ENCODE measurements at places on chromosomes 5 and 9.

DNA sequence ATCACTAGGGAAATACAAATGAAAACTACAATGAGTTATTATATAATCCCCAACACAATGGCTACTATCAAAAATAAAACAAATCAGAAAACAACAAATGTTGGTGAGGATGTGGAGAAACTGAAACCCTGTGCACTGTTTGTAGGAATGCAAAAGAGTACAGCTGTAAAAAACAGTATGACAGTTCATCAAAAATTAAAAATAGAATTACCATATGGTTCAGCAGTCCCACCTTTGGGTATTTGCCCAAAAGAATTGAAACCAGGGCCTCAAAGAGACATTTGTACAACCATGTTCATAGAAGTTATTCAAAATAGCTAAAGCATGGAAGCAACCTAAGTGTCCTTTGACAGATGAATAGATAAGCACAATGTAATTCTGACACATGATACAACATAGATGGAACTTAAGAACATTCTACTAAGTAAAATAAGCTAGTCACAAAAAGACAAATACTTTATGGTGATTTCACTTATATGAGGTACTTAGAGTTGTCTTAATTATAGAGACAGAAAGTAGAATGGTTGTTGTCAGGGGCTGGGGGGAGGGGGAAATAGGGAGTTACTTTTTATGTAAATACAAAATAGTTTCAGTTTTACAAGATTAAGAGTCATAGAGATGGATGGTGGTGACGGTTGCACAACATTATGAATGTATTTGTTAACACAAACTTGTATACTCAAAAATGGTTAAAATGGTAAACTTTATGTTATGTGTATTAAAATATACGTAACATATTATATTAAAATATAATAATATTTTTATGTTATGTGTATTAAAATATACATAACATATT lies 102.8 kb downstream of the KCTD16 start:
- DNase-seq, result no peak

DNA sequence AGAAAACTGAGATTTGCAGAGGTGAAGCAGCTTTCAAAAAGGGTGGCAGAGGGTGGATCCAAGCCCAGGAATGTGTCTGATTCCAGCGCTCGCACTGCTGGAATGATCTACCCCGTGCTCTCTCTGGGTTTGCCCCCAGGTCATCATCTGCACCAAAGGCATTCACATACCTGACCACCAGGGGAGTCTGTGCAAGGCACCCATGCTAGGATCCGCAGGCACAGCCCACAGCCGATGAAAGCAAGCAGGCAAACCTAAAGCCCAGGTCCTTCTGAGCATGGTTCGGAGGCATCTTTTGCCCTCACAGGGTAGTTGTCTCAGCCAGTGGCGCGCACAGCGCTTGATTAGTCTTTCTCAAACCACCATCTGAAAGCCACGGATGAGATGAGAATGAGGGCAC lies 56.6 kb downstream of the TEK start:
- DNase-seq, result no peak

GRCh38 chr9:27059907-27060306 lies 49.1 kb upstream of the TEK start:
- no peak for DNase-seq

- DNase-seq, result no peak
Observed at GRCh38 chr5:95817430-95817829, 5.1 kb downstream of the GLRX start.

GRCh38 chr5:140236891-140237598 lies 62.1 kb downstream of the CYSTM1 start:
- no peak for DNase-seq

DNA sequence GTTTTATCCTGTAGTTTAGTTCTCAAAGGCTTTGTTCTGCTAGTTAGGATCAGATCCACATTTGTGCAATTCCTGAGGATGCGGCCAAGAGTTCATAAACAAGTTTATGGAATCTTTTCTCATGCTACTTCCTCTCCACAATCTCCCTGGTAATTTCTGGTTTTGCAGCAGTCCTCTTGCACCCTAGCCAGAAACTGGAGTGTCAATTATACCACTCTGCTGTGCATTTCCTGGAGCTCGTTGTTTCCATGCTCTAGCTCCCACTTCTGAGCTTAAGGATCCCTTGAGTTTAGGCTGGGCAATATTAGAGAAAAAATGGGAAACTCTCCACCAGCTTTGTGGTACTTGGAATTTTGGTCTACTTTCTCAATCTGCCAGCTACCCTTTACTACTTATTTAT lies 474.7 kb downstream of the DIRAS2 start:
- no peak for DNase-seq

DNA sequence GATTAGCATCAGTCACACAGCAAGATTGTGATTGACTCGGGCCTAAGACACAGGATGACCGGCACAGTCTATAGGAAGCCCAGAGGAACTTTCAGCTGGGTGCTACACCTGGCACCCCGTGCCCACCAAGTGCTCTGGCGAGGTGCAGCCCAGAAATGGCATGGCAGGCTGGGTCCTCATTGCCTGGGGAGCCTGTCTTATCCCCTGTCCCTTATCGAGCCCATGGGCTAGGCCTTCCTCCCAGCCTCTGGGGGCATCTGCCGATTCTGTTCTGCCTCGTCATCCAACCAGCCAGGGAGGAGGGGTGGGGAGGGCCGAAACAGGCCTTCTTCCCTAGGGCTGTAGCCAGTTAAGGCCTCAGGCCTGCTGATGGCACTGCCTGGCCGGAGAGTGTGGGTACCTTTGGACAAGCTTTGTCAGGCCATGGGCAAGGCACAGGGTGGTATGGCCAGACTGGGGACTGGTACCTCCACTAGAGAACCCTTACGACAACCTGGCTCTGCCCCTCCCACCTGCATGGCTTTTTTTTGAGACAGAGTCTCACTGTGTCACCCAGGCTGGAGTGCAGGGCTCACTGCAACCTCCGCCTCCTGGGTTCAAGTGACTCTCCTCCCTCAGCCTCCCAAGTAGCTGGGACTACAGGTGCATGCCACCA lies 1.6 kb downstream of the GRK6 start:
- no peak for DNase-seq

DNA sequence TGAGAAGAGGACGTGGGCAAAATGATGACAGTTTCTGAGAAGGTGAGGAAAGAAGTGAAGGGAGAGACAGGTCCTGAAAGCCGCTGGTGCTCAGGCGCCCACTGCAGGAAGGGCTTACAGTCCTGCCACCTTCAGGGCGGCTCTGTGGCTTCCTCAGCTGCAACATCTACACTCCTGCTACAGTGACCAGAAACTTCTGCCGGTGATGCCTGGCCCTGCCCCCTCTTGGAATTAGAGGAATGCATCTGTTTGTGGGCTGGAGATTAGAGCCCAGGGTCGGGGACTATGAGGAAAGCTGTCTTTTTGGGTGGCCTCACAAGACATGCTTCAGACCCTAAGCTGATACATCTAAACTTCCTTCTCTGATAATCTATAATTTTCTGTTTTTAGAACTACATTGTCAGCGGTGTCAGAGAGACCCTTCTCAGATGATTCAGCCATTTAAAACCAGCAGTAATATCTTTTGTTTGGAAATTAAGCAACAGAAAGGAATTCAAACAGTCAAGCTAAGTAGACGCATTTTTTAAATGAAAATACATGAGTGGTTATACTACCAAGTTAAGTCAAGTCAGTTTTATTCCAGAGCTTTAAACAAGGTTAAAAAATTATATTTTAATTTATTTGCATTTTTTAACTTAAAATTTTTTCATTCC lies 30.4 kb downstream of the PRDM6 start:
- DNase-seq, result no peak

DNA sequence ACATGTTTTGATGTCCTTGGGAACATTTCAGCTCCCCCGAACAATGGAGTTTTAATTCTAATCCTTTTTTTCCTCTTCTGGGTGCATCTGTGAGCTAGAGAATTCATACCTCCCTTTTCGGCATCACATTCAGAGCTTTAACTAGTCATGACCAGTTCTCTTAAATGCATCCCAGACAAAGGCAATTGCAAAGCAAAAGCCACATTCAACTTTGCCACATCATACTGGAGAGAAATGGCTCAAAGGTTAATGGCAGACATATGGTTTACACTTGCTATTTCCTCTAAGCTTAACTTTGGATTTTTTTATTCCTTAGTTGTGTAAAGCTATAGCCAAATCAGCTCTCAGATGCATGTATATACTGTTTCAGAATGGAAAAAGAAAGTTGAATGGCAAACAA lies 153.3 kb downstream of the ESM1 start:
- DNase-seq, result no peak

DNA sequence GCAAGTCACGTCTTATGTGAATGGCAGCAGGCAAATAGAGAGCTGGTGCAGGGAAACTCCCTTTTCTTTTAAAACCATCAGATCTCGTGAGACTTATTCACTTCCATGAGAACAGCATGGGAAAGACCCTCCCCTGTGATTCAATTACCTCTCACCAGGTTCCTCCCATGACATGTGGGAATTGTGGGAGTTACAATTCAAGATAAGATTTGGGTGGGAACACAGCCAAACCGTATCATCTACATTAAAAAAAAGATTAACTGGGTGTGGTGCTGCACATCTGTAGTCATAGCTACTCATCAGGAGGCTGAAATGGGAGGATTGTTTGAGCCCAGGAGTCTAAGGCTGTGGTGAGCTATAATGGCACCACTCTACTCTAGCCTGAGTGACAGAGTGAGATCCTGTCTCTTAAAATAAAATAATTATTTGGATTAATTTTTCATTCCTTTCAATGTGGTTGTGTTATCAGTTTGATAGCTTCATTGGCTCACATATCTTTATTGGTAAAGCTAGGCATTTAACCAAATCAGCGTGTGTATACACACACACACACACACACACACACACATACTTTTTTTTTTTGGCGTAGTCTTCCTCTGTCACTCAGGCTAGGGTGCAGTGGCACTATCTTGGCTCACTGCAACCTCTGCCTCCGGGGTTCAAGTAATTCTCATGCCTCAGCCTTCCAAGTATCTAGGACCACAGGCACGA lies 21.8 kb downstream of the DENND4C start:
- no peak for DNase-seq

DNA sequence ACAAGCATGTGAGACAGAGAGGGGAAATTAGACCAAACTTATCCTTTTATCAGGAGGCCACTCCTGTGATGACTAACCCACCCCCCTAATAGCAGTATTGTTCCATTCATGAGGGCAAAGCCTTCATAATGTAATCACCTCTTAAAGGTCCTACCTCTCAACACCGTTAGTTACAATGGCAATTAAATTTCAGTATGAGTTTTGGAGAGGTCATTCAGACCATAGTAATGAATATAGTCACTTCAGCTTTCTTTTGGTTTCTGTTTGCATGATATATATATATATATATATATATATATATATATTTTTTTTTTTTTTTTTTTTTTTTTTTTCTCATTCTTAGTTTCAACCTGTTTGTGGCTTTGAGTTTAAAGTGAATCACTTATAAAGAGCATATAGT lies 10.5 kb downstream of the ADGRV1 start:
- no peak for DNase-seq

DNA sequence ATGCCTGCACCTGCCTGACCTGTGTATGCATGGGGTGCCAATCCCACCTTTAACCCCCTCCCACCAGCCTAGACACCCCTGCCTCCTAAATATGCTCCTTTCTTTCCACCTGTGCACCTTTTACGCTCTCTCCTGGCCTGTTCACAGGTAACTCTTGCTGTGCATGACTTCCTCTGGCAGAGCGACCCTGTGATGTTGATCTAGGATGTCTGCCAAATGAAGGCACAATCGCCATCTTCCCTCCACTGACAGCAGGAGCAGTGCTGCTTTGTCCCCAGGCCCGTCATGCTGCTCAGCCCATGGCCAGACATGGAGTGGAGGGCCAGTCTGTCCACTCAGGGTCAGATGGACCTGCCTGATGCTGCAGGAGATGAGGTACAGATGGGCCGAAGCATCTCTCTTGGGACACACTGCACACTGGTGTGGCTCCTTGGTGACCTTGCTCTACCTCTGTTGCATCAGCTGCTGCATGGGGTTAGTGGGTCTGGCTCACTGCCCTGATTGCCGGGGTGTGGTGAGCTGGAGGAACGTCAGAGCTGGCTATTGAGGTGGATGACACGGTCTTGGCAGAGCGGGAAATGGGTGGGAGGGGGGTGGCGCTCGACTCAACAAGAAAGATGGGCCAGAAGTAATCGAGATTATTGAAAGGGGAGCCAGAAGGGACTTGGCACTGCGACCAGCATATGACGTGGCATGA lies 101.7 kb upstream of the PITX1 start:
- no peak for DNase-seq

- no peak for DNase-seq
Observed at GRCh38 chr5:73856997-73857396, 231.0 kb downstream of the ARHGEF28 start.

GRCh38 chr9:129437626-129438323 lies 183.1 kb downstream of the C9orf50 start:
- DNase-seq, result no peak

DNA sequence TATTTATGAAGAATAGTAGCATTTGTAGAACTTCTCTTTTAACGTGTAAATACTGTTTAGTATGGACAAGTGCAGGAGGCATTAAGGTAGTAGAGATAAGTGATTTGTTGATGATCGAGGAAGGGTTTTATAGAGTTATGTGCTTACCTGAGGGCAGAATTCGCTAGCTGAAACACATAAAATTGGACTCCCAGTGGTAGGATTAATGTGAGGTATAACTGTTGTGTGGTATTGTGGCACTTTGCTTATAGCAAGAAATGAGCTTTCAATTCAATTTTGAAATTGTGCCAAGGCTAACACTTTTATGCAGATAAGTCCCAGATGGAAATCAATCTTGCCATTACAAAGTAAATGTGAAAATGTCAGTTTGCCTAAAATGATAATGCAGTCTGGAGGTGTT lies 1.2 kb downstream of the AP3S1 start:
- no peak for DNase-seq

- no peak for DNase-seq
Observed at GRCh38 chr9:68869022-68869421, 144.9 kb downstream of the PRKACG start.

GRCh38 chr5:36690041-36690961 lies 83.9 kb downstream of the SLC1A3 start:
- no peak for DNase-seq

GRCh38 chr9:92392690-92393089 lies 11.7 kb downstream of the OGN start:
- no peak for DNase-seq

GRCh38 chr5:71693828-71694427 lies 25.1 kb upstream of the CARTPT start:
- no peak for DNase-seq

GRCh38 chr5:83331842-83332241 lies 139.7 kb upstream of the VCAN start:
- DNase-seq, result no peak

- no peak for DNase-seq
Observed at GRCh38 chr5:5756762-5757161, 334.3 kb downstream of the ICE1 start.

DNA sequence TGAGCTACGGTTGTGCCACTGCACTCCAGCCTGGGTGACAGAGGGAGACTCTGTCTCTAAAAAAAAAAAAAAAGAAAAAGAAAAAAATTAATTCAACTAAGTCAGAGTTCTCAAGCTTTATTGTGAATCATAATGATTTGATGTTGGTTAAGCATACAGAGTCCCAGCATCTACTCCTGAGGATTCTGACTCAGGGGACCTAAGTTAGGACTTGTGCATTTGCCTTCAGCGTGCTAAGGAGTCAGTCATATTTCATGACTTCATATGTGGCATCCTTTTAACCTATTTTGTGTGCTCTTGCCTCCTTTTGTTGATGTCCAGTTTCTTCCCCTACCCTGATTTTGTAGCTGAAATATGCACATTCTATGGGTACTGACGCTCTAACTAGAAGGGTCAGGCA lies 2.9 kb downstream of the MYOZ3 start:
- DNase-seq, result no peak

GRCh38 chr9:137851516-137852267 lies 25.9 kb upstream of the CACNA1B start:
- no peak for DNase-seq

Data from NCI-H1436 treated with DMSO at 0.1 percent for 48 hours (cell line).